ENCODE measurements at places on chromosomes 2 and 18. TPM values are rescaled to one million over a fixed set of nuclear protein-coding genes. Genes with fewer than 3 reads are reported as not detected.

KCNJ3 gene
- total RNA-seq, result 24.1 TPM

ENOSF1 gene
- total RNA-seq, result 46.8 TPM

DNA sequence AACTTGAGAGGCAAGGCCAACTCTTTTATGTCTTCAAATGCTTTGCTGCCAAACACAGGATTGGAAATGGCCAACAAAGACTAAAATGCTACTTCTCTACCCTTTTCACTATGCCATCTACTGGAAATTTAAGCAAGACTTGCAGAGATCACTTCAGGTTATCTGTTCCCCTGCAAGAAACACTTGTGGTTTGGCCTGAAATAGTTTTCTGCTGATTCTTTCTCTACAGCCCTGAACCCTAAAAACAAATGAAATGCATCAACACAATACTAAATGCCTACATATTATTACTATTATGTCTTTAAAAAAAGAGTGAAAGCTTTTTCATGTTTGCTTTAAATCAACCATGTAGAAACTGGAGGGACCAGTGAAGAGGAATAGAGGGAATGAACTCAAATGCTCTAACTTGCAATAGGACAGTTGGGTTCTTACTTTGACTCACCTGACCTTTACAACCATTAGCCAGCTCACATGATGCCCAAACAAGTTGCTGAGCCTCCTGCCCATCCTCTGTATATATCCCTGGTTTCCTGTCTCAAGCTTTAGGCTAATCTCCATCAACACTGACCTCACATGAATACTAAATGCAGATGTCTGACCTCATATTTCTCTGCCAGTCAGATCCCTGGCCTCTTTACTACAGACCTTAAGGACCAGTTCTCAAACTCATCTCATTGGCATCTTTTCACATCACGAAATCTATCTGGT lies 17.5 kb upstream of the ADAM17 start:
- H3K27ac ChIP-seq, result no peak overlapping the region
- no peak for DNase-seq
- H3K27me3 ChIP-seq, result no peaks in the 10 kb centered on the region
- H3K4me3 ChIP-seq, result no peak overlapping the region
- H3K36me3 ChIP-seq, result no peaks in the 10 kb centered on the region
- H3K4me1 ChIP-seq, result peaks cover 3% of the 10 kb centered on the region

DNA sequence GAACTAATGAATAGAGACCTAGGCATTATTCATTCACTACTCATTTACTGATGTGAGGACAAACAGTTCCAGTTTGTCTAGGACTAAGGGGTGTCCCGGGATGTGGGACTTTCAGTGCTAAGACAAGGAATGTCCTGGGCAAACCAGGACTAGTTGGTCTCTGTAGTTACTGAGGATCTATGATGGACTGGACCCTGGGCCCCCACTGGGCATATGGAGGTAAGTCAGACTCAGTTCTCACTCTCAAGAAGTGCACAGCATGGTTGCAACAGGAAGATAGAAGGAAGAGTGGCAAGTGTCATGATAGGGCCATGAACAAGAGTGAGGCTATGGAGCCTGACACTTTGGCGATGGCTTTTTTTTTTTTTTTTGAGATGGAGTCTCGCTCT lies 128.2 kb downstream of the MYCN start:
- DNase-seq, result no peak
- H3K4me1 ChIP-seq, result peaks cover 17% of the 10 kb centered on the region
- H3K27me3 ChIP-seq, result no peaks in the 10 kb centered on the region
- H3K36me3 ChIP-seq, result no peaks in the 10 kb centered on the region
- no peak overlapping the region for H3K4me3 ChIP-seq

- H3K36me3 ChIP-seq, result no peaks in the 10 kb centered on the region
- DNase-seq, result no peak
- no peak overlapping the region for H3K4me3 ChIP-seq
- no peak overlapping the region for H3K27ac ChIP-seq
- H3K4me1 ChIP-seq, result no peaks in the 10 kb centered on the region
Measured at GRCh38 chr2:112253261-112253815, 1.5 kb downstream of the ZC3H8 start.

Data from tibial nerve (tissue), 4 donors.